ENCODE measurements at places on chromosomes 2 and 18.
A peak's percentile ranks its signal among the peaks of the same experiment; 100 is the strongest.

- no peak for DNase-seq
These were observed 79.8 kb downstream of the LONRF2 start for GRCh38 chr2:100242476-100242875.

GRCh38 chr18:2326999-2327398 lies 244.3 kb downstream of the METTL4 start:
- DNase-seq = no peak

- DNase-seq = no peak
These were observed 117.6 kb upstream of the PID1 start for GRCh38 chr2:229388731-229389130.

GRCh38 chr2:11777066-11777782 lies 30.8 kb downstream of the LPIN1 start:
- no peak for DNase-seq

DNA sequence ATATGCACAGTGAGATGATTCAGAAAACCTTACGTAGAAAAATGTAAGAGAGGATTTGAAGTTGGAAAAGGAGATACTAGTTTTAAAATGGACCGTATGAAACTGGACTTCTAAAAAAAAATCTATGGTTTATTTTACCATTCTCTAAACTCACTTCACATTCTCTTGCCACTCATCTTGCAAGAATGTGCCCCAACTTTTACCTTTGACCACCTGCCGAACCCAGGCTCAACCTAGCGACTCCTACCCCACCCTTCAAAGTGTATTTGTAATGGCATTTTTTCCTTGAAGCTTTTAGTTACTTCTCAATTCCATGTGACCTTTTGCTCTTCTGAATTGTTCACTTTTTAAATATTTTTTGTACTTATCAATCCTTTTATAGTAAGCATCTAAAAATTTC lies 160.8 kb downstream of the PHLPP1 start:
- DNase-seq = no peak

DNA sequence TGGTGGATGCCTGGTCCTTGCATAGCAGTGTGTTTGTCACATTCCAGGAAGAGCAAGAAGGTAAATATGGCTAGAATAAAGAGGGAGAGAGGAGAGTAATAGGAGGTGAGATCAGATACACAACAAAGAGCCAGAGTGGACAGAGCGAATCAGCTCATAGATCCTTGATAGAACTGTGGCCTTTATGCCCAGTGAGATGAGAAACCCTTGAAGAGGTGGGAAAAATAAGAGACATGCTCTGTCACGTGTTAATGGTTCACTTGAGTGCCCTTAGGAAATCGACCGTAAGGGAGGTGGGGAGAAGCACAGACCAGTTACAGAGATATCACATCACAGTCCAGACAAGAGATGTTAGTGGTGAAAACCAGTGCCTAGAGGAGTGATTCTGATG lies 84.7 kb upstream of the RAB27B start:
- no peak for DNase-seq

GRCh38 chr18:13451661-13452387 lies 233.3 kb downstream of the LDLRAD4 start:
- no peak for DNase-seq

GRCh38 chr2:121075006-121075551 lies 209.9 kb downstream of the TFCP2L1 start:
- DNase-seq = peak; percentile 90

- peak; percentile 3 for DNase-seq
These were observed 45.1 kb upstream of the LRP1B start for GRCh38 chr2:142175813-142176338.

- DNase-seq = no peak
These were observed 8.8 kb downstream of the FOSL2 start for GRCh38 chr2:28401411-28401810.

- DNase-seq = no peak
These were observed 19.5 kb downstream of the B3GNT7 start for GRCh38 chr2:231415029-231415428.

DNA sequence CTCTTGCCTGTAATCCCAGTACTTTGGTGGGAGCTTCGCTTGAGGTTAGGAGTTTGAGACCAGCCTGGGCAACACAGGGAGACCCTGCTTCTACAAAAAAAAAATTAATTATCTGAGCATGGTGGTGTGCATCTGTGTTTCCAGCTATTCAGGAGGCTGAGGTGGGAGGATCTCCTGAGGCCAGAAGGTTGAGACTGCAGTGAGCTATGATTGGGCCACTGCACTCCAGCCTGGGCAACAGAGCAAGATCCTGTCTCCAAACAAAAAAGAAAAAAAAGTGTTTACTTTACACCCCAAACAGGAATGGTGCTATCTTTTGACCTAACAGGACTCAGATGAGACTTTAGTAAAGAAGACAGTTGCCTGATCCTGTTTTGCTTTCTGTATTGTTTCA lies 35.6 kb downstream of the MAL start:
- DNase-seq = no peak

GRCh38 chr18:5142131-5142530 lies 54.9 kb downstream of the AKAIN1 start:
- DNase-seq = no peak

DNA sequence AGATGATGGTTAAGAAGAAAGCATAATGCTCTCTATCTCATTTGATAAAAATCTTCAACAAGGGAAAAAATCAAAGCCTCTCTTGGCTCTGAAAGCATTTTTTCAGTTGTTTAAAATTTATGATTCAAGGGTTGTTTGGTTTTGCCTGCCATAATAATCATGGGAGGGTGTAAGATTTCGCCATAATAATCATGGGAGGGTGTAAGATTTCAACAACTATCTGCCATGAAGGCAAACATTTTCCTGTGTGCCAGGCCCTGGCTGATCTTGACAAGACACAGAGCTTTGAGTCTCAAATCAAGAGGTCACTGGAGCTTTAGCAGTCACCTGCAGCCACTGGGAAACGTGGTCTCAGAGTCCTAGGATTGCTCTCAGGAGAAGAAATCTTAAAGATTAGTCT lies 175.1 kb upstream of the PIEZO2 start:
- no peak for DNase-seq

DNA sequence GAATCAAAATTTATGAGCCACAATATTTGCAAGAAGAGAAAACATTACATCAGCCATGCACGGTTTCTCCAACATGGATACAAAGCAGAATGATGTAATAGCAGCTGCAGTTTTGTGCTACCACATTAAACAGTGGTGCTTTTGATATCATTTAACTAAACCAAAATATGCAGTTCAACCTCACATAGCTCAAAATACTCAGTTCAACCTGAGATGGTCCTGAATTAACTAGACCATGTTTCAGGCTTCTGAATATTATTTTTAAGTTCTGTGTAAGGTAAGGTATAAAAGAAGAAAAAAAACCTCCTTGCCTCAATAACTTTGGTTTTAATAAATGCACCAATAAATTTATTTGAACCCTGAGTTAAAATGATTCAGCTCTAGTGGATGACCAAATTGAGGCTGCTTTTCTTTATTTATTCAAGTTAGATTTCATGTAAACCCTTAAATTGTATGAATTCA lies 18.8 kb upstream of the TSPYL6 start:
- DNase-seq = peak; percentile 2

- no peak for DNase-seq
These were observed 97.3 kb upstream of the CREB1 start for GRCh38 chr2:207432453-207432852.

GRCh38 chr18:72692086-72692485 lies 147.9 kb upstream of the CBLN2 start:
- DNase-seq = peak; percentile 15

DNA sequence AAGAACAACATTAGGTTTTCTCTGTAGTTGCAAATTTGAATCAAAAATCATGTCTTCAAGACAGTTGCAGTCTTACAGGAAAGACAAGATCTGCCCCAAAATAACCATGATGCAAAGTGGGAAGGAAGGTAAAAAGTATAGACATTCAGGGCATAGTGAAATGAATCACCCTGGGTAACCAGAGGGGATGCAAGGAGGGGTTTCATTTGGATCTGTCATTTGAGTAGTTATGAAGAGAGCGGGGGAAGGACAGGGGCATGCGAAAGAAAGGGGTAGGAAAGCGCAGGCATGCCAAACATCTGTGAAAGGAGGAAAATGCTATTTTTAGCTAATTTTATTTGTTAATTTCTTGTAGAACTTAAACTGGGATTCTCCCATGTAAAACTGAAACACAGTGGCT lies 219.1 kb upstream of the BOD1L2 start:
- DNase-seq = no peak

- no peak for DNase-seq
These were observed 686.0 kb downstream of the NRXN1 start for GRCh38 chr2:50345701-50346591.

GRCh38 chr2:38631976-38632375 lies 29.2 kb upstream of the HNRNPLL start:
- no peak for DNase-seq

DNA sequence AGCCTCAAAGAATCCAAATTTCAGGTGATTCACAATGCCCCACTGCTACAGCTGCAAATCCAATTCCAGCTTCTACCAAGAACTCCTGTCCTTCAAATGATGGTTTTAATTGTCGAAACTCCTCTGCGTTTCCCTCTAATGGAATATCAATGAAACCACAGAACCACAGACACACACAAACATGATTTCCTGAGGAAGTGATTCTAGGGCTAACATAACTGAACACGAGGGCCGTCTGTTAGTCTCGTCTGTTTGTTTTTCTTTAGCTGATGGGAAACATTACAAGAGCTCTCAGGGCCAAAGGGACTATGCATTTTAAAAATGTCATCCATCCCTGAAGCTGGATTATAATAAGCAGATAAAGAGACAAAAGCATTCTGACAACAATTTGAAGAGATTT lies 59.4 kb downstream of the RNF152 start:
- DNase-seq = no peak

DNA sequence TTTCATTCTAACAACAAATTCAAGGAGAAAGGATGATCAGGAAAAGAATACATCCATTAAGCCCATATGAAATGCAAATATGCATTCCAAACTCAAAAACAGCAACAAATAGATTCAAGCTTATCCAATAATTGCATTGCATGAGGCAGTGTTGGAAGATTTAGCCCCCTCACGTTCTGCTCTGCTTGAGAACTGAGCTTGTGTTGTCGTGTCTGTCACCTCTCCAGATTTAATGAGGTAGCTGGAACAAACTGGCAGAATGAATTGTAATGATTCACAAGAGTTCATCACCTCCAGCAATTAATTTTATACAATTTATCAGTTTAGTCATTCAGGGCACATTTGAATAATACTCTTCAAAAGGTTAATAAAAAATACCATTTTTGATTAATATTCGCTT lies 54.8 kb downstream of the AP1S3 start:
- no peak for DNase-seq

DNA sequence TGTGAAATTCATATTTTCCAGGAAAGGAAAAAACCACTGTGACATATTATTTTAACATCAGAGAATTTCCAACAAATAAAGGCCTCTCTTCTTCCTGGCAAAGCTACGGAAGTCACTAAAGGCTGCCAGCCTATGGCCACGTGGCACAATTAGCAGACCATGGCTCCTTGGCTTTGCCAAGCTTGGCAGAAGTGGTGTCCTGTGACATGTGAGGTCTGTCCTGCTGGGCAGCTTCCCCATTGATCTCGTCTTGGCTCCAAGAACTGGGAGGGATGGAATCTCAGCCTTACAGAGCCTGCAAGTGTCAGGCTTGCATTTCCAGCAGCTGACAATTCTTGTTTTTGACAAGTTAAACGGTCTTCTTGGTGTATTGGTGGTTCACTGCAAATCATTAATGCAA lies 226.9 kb upstream of the THSD7B start:
- DNase-seq = no peak

DNA sequence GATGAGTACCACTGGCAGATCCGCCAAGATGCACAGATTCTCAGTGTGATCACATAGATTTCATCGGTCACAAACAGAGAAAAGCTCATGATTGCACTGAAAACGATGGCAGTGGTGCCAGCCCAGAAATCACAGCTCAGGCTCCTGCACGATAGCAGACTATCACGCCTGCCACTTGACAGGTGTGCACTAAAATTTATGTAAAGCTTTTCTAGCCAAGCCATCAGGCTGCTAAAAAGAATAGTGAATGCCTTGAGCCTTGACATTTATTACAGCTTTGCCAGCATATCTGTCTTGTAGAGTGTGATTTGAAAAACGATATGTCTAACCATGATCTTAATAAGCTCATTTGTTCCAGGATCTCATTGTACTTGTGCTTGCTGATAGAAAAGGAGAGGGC lies 409.5 kb upstream of the CWC22 start:
- no peak for DNase-seq

- no peak for DNase-seq
These were observed 15.1 kb upstream of the EPB41L3 start for GRCh38 chr18:5558851-5559250.

GRCh38 chr2:172859581-172860335 lies 124.1 kb downstream of the RAPGEF4 start:
- no peak for DNase-seq

- no peak for DNase-seq
These were observed 224.0 kb upstream of the ID2 start for GRCh38 chr2:8457699-8458502.

GRCh38 chr18:13446024-13446423 lies 227.5 kb downstream of the LDLRAD4 start:
- no peak for DNase-seq

- DNase-seq = no peak
These were observed 33.2 kb upstream of the CYP1B1 start for GRCh38 chr2:38108907-38109731.

DNA sequence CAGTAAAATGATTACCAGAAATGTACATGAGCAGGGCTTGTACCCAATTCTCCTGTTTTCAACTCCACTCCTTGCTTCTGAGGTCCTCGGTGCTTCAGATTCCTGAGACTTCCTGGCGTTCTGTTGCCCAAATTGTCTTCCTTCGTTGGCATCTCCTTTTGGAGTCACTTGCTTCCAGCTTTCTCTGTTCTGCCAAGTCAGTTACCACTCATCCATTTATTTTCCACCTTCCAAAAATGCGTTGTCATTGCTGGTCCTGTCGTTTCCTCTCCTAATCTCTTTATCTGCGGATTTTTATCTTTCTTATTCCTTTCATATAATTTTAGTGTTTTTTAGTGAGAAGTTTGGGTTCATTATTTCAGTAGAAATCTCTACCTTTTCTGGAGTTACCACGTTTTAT lies 18.5 kb upstream of the EFR3B start:
- DNase-seq = no peak

GRCh38 chr2:109558076-109558882 lies 55.5 kb downstream of the SEPTIN10 start:
- peak; percentile 92 for DNase-seq
